ENCODE measurements at places on chromosomes 4 and X.

- no peak for DNase-seq
Observed at GRCh38 chr4:156771171-156771837, 200.3 kb downstream of the PDGFC start.

GRCh38 chr4:100889898-100890297, 372.1 kb upstream of the EMCN start:
- no peak for DNase-seq

DNA sequence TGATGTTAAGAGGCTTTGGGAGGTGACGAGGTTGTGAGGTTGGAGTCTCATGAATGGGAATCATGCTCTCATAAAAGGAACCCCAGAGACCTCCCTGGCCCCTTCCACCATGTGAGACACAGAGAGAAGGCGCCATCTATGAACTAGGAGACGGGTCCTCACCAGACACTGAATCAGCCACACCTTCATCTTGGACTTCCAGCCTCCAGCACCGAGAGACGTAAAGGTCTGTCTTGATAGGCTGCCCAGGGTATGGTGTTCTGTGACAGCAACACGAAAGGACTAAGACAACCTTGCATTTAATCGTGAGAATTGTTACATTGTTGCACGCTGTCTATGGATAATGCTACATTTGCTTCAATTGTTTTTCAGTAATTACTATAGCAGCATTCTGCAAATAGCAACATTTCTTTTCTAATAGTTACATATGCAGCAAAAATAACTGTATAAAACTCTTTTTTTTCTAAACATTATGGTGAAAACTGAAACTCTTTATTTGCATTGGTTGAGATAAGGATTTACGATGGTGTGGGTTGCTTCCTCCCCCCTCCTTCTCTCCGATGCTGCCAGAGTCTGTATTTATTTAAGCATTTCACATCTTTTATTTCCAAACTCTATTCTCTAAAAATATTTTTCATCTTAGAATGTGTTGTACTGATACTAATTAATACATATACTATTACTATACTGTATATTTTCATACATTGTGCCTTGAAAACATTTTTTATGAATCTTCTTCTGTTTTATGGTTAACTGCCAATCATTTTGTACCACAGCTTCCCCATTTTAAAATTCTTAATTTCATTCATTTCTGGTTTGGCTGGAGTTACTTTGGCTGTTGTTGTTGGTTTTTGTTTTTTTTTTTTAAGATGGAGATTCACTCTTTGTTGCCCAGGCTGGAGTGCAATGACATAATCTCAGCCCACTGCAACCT, 26.4 kb upstream of the AKAP17A start:
- DNase-seq = no peak

- DNase-seq = no peak
Observed at GRCh38 chrX:19772096-19772821, 115.1 kb downstream of the SH3KBP1 start.

DNA sequence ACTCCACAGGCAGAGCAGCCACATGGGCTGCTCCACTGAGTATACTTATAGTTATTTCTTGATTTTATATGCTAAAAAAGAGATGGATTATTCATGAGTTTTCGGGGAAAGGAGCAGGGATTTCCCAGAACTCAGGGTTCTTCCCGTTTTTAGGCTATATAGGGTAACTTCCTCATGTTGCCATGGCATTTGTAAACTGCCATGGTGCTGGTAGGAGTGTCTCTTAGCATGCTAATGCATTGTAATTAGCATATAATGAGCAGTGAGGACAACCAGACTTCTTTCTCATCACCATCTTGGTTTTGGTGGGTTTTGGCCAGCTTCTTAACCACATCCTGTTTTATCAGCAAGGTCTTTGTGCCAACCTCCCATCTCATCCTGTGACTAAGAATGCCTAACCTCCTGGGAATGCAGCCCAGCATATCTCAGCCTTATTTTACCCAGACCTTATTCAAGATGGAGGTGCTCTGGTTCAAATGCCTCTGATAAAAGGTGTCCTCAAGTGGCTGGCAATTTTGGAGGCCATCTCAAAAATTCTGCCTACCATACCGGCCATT, 213.0 kb upstream of the VEGFC start:
- DNase-seq = no peak

- peak; percentile 49 for DNase-seq
Observed at GRCh38 chrX:46408553-46409407, 136.4 kb downstream of the ZNF674 start.

DNA sequence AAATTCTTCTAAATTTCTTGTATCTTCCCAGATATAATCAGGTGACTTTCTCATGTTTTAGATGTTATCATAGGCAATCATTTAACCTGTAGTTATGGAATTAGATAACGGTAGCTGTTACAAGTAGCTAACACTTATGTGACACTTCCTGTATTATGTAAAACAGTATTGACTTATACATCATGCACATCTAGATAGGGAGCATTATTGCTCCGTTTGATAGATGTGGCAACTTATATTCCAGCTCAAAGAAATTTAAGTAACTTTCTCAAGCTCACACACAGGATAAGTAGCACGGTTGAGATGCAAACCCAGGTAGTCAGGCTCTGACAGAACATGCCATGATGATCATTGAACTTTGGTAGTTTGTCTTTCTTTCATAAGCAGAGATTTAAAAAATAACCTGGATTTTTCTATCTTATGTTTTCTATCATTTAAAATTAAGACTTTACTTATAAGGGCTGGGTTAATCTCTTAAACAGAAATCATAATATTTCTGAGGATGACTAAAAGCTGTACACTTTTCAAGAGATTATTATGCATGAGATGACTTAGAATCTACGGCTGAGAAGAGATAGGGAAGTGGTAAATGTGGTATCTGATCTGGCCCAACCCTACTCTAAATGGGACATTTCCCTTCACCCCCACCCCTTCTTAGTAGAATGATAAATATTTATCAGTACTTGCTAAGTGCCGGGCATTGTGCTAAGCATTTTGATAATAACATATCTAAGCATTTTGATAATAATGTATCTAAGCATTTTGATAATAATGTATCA, 69.1 kb upstream of the HPGD start:
- no peak for DNase-seq

GRCh38 chr4:10620935-10621488, 63.6 kb downstream of the CLNK start:
- no peak for DNase-seq

- no peak for DNase-seq
Observed at GRCh38 chr4:33381816-33382215, 2661.6 kb downstream of the PCDH7 start.

DNA sequence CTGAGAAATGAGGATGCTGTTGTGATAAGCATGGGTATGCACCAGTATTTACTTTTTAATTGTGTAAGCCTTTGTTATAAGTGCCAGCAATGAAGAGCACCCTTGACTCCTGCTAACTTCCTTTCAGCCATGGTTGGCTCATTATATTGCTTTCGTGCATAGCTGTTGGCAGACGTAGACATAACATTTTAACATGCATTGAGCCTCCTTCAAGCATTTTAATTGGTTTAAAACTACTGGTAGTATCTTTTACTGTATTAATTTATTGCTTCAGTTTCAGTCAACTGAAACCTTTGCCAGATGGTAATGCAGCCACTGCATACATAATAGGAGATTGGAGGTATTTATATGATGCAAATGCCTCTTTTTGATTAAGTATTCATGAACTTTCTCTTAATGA, 1285.4 kb downstream of the PCDH18 start:
- DNase-seq = no peak
